Fibroblast of the aortic adventitia (primary cell): ENCODE measurements at places on chromosomes 1 and 21. TPM values are rescaled to one million over a fixed set of nuclear protein-coding genes. Genes with fewer than 3 reads are reported as not detected.
A peak's percentile ranks its signal among the peaks of the same experiment; 100 is the strongest.

- peak; percentile 63 for DNase-seq
These were observed 30.4 kb upstream of the TMEM61 start for GRCh38 chr1:54950006-54950368.

PDXK gene
- total RNA-seq = 69.4 and 105 TPM in 2 replicates

DNA sequence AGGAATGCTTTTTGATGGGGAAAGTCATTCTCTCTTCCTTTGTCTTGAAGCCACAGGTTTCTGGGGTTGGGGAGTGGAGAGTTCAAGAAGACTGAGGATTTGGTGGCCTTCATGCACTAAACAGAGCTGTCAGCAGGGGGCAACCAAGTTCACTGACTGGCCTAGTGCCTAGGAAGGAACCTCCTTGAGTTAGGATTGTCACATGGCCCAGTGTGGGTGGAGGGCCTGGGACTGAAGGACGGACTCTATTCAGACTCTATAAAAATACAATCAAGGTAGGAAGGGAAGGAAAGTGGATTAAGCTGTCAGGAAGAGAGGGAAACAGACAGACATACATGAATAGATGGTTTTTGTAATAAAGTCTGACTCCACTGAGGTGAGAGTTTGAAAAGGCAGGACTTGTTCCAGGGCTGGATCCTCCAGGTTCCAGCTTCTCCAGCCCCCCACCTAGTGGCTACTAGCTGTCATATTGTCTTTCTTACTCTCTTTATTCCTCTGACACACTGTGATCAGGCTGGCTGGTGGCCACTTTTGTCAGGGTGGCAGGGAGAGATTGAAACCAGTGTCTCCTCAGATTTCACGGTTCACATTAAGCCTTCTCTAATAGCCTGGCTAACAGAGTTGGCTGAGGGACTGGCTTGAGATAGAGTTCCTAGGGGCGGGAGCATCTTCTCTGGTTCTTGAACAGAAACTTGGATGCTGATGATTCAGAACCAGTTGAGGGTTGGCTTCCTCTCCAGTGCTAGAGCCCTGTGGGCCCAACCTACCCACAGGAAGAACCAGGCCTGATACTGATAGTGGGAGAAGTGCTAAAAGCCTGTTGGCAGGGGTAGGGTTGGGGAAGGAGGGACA, 4.1 kb upstream of the SH3BGRL3 start:
- peak; percentile 99 for DNase-seq

DNA sequence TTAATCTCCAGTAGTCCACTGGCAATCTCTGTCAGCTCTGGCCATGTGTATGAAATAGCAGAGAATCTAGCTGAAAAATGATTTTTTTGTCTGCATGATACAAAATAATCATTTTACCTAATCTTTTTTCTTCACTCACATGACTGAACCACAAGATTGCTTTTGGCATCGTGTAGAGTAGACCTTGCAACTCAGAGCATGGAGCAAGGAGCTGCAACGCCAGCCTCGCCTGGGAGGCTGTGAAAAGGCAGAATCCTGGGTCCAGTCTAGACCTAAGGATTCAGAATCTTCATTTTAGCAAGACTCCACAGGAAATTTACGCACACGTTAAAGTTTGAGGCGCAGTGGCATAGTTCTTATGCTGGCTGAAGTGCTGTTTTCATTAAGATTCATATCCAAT, 40.2 kb downstream of the TOMM20 start:
- DNase-seq = peak; percentile 53

- DNase-seq = no peak
These were observed 98.3 kb upstream of the FMN2 start for GRCh38 chr1:239993366-239993765.

UBE2U gene
- not detected in 2 replicates for total RNA-seq

DNA sequence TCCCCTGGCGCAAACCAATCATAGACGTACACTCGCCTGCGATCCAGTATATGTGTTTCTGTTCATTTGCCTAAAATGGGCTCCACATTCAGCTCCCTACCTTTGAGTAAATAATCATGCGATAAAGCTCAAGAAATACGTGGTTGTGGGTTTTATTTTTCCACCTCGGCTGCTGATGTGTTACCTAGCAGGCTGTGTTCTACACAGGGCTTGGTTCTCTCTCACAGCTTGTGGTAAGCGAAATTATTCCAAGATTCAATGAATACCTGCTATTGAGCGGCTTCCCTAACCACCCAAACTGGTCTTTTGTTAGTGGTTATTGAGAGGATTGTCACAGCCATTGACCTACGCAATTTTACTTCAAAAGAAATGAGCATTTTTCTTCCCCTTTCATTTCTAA, 180.2 kb downstream of the PBX1 start:
- DNase-seq = no peak

DNA sequence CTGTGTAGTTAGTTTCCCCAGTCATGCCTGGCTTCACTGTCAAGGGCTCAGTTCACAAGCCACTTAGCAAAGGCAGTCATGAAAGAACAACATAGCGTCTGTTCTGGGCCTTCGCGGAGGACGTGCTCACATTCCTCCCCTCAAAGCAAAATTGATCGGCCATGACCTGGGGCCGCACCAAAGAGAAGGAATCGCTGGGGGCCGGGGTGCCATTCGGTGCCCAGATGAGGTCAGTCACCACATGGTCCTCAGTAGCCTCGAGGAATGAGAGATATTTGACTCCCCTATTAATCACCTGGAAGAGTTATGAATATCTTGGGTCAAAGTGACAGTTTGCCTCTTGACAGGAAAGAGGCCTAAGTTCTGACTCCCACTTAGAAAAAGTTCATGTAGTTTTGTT, 251.1 kb upstream of the JUN start:
- DNase-seq = no peak

- no peak for DNase-seq
These were observed 124.4 kb upstream of the HOOK1 start for GRCh38 chr1:59690171-59690930.

DNA sequence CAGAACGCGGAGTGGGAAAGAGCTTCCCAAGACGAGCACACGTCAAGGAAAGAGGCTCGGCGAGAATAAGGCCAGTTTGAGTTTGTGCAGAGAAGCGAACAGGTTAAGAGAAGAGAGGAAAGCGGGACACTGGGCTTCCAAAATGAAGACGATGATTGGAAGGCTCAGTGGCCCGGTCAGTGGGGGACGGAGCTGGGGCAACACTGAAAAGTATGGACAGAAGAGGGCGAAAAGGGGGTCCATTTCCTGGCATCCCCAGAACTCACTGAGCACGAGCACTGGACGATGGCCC, 258 bp downstream of the CCT3 start:
- DNase-seq = no peak

DNA sequence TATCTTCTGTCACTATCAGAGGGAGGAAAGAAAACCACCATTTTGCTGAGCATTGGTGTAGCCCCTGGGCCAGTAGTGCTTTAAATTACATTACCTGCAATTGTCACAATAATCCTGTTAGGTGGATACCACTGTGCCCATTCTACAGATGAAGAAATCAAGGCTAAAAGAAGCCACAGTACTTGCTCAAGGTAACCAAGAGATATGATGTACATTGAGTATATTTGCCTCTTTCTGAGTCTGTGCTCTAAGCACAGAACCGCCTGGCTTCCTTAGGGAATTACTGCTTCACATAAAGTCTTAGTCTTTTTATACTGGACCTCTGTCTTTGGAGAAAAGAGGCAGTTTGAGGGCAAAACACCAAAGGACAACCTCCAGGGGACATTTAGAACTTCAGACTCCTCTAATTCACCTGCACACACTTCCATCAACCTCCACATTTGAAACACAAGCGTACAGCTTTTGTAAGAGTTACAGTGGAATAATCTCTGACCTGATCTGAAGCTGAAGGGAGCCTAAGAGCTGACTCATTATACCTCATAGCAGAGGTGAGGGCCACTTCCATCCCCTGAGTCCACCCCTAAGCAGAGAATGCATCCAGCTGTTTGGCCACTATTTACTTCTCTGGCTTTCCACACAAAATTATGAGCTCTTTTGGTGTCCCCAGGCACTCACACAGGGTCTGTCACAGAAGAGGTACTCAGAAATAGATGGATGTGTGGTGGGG, 61.8 kb downstream of the PLPP3 start:
- DNase-seq = no peak

PLCH2 gene
- total RNA-seq = 0.81 TPM in 1 of 2 replicates, not detected in the other

- DNase-seq = no peak
These were observed 99.7 kb downstream of the RIPK4 start for GRCh38 chr21:41667136-41667535.

DNA sequence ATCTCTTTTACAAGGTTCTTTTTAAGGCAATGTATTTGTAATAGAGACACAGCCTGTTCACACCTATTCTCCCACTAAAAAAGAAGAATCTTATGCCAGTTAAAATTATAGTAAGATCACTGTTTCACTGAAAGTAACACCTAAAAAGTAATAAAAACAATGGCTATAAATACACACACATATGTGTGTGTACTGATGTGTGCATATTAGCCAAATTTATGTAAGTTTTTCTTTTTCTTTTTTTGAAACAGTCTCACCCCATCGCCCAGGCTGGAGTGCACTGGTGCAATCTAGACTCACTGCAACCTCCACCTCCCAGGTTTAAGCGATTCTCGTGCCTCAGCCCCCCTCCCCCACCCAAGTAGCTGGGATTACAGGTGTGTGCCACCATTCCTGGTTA, 56.8 kb upstream of the SLC30A10 start:
- no peak for DNase-seq

- peak; percentile 67 for DNase-seq
These were observed 522.7 kb downstream of the PLPP3 start for GRCh38 chr1:56056438-56057287.

DNA sequence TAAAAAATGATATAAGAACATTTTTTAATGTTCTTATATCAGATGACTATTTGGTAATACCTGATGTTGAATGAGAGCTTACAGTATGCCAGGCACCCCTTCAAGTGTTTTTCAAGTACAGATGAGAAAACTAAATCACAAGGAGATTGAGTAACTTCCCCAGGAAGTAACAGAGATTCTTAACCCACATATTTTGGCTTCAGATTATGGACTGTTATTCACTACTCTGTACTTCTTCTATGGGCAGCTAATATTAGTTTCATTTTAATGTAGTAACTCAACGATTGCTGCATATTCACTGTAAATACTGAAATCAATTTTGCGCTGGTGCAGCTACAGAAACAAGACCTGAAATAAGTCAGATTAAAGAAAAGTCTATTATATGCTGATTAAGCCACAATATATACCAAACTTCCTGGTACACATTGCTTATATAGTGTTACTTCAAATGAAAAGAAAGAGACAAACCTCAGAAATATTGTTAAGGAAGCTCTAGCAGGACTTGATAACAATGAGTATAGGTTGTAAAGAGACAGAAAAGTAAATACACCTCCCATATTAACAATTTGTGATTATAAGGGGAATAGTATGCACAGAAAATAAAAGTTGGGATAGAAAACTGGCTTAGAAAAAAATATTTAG, 19.7 kb downstream of the DPYD start:
- peak; percentile 81 for DNase-seq

GRCh38 chr21:46173573-46173972, 10.7 kb downstream of the SPATC1L start:
- no peak for DNase-seq

MAP1LC3C gene
- total RNA-seq = 0.09 TPM in 1 of 2 replicates, not detected in the other

CIART gene
- 9.8 and 26.8 TPM in 2 replicates for total RNA-seq

GRCh38 chr1:156481527-156481926, 19.0 kb downstream of the MEF2D start:
- DNase-seq = no peak

DNA sequence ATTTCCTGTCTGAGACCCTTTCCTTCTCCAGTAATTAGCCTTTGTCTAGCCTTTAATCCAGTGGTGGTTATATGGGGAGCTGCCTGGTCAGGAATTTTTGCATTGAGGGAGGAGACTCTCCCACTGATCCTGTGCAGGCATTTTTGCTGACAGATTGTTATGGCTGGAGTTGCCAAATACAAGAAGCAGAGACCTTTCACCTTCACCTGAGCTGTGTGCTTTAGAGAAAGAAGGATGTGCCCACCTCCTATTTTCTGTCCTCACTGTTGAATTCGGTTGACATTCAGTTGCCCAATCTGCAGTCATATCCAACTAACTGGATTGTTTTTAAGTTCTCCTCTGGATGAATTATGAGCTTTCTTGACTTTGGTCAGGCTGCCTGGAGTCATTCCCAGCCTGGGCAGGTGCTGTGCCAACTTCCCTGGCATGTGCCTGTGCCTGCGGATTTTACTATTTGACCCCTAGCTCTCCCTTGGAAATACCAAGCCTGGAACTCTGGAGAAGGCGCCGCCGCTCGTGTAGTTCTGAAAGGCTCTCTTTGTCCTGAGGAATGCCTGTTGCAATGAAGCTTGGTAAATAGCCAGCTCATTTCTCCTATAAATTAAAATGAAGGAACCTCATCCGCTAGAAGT, 143.9 kb downstream of the NOS1AP start:
- peak; percentile 27 for DNase-seq

DNA sequence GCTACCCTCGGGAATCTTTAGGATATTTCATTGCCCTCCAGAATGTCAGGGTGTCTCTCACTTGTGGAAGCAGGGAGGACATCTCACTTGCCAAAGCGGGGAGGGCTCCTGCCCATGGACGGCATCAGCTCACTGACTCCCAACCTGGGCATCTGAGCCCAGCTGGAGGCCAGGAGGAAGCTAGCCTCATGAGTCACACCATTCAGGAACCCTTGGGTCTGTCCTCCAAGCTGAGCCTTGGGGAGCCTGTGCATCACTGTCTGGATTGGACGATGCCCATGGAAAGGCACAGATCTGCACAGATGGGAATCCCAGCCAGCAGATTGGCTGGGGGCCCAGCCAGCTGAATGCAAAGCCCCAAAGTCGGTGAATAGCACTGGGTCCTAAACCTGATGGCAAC, 25.2 kb downstream of the WNT3A start:
- no peak for DNase-seq

GRCh38 chr1:245715291-245715701, 560.5 kb downstream of the KIF26B start:
- peak; percentile 49 for DNase-seq

- DNase-seq = no peak
These were observed 428.5 kb upstream of the TMPRSS15 start for GRCh38 chr21:18831942-18832676.

CDC7 gene
- total RNA-seq = 3.8 and 15.5 TPM in 2 replicates

ADCY10 gene
- 0.09 and 0.25 TPM in 2 replicates for total RNA-seq

DNA sequence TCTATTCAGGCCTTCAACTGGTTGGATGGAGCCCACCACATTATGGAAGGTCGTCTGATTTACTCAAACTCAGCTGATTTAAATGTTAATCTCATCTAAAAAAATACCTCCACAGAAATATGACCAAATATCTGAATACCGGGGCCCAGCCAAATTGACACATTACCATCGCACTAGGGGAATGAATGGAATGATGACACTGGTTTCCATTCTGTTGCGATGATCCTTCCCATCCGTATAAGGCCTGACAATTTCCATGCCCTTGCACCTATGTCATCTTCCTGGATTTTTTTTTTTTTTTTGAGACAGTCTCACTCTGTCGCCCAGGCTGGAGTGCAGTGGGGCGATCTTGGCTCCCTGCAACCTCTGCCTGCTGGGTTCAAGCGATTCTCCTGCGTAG, 397.5 kb downstream of the KIF26B start:
- DNase-seq = no peak

GRCh38 chr21:39648879-39649278, 36.1 kb downstream of the B3GALT5 start:
- no peak for DNase-seq

- DNase-seq = no peak
These were observed 117.1 kb downstream of the NRIP1 start for GRCh38 chr21:14947613-14948160.

GRCh38 chr1:193140254-193140653, 18.4 kb downstream of the CDC73 start:
- no peak for DNase-seq
